Fibroblast of lung (primary cell): ENCODE measurements at places on chromosomes 12 and 14.

DNA sequence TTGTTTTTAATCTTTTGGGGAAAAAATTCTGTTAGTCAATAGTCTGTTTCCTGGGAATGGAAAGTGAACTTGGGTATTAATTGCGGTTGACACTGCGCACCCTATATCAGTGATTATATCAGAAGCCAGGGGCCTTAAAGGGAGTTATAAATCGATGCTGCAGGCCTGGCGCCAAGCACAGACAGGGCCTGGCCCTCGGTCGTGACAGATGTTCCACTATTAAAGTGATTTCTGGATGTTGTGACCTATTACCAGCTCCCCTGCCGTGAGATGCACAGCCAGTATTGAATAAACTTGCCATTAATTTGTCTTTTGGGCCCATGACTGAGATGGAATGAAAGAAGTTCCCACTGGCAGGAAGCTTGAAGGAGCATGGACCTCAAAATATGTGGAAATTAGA lies 45.1 kb upstream of the KITLG start:
- no peak for DNase-seq

DNA sequence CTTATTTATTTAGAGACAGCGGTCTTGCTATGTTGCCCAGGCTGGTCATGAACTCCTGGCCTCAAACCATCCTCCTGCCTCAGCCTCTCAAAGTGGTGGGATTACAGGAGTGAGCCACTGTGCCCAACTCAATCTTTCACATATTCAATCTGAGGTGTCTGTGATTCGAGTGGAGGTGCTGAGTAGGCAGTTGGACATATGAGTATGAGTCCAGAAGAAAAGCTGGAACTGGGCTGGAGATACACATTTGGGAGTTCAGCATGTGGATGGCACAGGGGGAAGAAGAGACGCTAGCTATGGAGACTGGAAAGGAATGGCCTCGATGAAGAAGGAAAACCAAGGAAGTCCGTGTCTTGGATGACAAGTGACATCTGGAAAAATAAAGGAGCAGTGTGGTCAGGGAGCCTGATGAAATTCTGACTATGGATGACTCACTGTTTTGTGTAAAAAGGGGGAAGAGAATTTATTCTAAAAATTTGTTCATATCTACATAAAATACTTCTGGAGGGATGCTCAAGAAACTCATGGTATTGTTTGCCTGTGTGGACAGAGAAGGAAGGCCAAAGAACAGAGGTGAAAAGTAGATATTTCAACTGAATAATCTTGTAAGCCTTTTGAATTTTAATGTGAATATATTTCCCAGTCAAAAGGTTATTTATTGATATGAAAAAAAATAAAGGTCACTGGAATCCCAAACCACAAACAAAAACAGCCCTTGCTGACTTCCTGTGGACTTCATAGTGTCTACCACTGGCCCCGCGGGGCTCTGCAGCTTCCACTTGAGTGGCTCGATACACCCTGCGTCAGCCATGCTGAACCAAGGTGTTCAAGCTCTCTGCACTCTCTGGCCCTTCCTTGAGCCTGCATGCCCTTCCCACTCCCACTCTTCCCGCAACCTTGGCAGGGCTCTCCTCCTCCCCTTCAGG lies 8.9 kb upstream of the LTA4H start:
- peak; percentile 69 for DNase-seq

DNA sequence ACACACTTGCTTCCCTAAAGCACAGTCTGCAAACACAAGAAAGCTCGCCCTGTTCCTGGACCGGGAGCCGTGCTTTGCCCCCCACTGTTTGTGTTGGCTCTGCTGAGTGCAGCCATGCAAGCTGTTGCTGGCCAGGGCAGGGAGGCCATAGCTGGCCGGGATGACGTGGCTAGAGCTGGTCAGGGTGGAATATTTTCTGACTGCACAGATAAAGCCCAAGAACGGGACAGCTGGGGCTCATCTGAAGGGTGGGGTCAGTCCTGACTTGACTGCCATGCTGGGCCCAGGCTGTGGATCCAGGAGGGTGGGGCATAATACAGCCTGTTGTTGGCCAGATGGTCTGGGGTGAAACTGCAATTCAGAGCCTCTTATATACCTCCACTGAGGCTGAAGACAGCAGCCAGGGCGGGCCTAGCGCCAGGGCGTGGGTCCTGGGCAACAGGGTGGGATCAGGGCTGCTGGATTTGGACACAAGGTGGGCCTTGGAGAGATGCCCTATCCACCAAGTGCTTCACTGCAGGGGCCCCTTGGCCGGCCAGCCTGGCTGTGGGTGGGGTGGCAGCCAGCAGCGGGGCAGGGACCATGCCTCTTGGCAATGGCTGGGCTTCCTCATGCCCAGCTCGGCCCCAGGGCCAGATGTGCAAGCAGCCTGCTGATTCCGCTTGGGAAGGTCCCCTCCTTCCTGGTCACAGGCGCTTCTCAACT lies 14.8 kb downstream of the KMT5A start:
- peak; percentile 90 for DNase-seq

GRCh38 chr12:32611986-32612385 lies 67.1 kb upstream of the DNM1L start:
- no peak for DNase-seq

DNA sequence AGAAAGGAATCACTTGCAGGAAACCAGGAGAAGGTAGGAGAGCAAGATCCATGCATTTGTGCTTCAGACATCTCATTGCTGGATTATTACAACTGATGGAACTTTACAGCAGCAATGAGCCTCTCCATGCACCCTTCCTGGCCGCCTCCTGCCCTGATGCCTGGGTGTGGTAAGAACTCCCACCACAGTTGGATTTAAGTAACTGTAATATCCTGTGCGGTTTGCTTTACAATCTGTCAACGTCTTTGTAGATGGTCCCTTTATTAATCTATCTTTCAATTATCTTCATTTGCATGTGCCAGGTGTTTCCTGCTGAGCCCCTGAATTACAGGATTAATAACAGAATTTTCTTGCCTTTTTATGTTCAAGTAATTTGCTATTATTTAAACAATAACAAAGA lies 1300.5 kb upstream of the TMEM132C start:
- no peak for DNase-seq

- DNase-seq = peak; percentile 41
These were observed 125.7 kb downstream of the TSPAN9 start for GRCh38 chr12:3202734-3203446.

- DNase-seq = no peak
These were observed 134.4 kb downstream of the KITLG start for GRCh38 chr12:88445705-88446394.

DNA sequence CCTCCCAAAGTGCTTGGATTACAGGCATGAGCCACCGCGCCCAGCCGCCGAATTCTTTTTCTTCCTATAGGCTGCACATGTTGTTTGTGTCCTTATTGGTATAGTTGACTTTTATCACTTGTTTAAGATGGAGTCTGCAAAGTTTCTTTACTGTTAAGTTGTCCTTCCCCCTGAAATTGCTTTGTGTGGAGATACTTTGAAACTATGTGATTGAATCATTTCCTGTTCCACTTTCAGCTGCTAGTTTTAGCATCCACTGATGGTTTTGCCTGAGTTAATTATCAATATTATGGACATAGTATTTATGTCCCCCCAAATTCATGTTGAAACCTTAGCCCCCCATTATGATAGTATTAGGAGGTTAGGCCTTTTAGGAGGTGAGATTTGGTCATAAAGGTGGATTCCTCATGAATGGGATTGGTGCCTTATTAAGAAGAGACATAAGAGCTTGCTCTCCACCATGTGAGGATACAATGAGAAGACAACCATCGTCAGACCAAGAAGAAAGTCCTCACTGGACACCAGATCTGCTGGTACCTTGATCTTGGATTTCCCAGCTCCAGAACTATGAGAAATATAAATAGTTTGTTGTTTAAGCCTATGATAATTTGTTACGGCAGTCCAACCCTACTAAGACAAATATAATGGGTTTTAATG lies 34.9 kb downstream of the PPHLN1 start:
- DNase-seq = peak; percentile 20

DNA sequence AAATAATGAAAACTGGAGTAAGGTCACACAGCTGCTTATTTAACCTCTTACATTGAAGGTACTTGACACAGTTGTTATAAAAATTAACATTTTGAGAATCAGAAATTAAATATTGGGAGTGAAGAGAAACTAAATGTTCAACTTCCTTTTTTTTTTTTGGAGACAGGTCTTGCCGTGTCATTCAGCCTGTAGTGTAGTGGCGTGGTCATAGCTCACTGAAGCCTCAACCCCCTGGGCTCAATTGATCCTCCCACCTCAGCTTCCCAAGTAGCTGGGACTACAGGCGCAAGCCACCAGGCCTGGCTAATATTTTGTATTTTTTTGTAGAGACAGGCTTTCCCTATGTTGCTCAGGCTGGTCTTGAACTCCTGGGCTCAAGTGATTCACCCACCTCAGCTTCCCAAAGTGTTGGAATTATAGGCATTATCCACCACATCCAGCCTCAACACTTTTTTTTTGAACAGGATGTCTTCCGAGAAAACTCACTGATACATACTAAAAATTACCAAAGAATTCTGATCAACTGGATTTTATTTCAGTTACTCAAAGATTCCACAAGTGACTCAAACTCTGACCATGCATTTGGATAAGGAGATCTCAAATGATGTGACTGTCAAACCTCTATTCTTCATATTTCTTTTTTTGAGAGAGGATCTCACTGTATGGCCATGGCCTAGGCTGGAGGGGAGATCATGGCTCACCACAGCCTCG lies 35.4 kb downstream of the SGPP1 start:
- DNase-seq = peak; percentile 13

GRCh38 chr12:58919231-58920101 lies 838 bp downstream of the LRIG3 start:
- DNase-seq = peak; percentile 68

GRCh38 chr12:10511756-10512355 lies 6.2 kb downstream of the EIF2S3B start:
- DNase-seq = no peak

DNA sequence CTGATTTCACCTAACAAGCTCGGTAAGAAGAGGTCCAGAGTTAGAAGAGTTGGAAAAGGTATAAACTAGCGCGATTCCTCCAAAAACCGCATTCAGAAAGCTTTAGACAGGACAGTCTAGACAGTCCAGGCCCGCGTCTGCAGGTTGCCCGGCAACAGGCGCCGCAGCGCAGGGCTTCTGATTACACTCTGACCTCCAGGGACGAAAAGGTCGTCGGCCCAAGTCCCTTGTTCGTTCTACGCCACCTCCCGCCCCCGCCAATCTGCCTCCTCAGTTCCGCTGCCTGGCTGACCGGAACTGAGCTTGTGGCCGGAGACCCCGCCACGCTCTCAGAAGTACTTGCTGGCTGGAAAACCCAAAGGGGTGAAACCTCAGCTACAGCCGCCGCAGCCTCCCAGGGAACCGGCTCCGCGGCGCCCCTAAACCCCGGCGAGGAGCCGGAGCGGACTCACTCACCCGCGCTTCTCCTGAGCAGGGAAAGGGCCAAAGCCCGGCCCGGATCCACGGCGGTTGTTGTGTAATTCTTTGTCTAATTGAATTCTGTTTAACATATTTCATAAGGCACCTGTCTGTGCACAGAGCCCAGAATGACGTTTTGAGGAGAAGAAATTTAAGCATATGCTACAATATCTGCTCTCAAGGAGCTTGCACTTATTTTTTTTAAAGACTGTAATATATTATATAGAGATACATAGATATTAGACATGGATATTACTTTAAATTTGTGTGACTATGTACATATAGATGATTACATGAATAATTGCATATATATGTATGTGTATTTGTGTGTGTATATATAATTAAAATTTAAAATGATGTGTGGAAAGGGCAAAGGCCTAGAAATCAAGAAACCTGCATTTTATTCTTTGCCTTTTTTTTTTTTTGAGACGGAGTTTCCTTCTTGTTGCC lies at the start of gene CAPS2:
Gene CAPS2 (minus strand): TSS at position 407 of the 909 bp plus-strand sequence. CDS start 3,826 bp downstream, outside the sequence.
- peak; percentile 80 for DNase-seq

DNA sequence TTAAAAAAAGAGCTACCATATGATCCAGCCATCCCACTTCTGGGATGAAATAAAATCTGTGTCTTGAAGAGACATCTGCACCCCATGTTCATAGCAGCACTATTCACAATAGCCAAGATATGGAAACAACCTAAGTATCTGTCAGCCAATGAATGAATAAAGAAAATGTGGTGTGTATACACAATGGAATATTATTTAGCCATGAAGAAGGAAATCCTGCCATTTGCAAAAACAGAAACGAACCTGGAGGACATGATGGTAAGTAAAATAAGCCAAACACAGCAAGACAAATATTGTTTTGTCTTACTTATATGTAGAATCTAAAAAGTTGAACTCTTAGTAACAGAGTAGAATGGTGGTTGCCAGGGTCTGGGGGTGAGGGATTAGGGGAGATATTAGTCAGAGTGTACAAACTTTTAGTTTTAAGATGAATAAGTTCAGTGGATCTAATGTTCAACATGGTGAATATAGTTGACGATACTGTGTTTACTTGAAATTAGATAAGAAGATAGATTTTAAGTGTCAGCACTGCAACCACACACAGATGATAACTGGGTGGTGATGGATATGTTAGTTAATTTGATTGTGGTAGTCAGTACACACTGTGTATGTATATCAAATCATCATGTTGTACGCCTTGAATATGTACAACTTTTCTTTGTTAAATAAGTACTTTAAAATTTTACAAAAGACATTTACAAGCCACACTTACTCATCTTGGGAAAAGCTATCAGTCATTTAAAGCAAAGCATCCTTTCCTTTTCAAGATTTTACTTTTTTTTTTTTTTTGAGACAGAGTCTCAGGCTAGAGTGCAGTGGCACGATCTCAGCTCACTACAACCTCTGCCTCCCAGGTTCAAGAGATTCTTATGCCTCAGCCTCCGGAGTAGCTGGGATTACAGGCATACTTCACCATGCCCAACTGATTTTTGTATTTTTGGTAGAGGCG lies 89.9 kb downstream of the BICD1 start:
- no peak for DNase-seq

- DNase-seq = no peak
These were observed 148.5 kb downstream of the GLT1D1 start for GRCh38 chr12:129001826-129002225.

GRCh38 chr14:54609576-54609975 lies 42.6 kb downstream of the SAMD4A start:
- DNase-seq = peak; percentile 44

DNA sequence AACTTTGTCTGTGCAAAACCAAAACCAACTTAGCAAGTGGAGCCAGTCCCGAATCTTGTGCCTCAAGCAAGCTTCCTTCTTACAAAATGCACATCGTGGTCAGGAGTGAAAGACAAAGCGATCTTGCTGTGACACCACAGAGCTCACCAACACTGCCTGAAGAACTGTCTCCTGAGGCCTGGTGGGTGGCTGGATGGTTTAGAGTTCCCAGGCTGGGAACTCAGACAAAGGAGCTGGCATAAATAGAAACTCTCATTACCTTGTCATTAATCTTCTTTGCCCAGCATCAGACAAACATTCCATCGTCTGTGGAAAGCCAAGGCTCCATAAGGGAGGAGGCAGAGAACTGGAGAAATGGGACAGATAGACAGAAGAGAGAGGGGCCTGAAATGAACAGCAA lies 144.8 kb downstream of the KCNA5 start:
- no peak for DNase-seq
